ENCODE measurements at places on chromosomes 1 and 21.

GRCh38 chr21:31416465-31416864 lies 72.4 kb upstream of the TIAM1 start:
- no peak for DNase-seq

DNA sequence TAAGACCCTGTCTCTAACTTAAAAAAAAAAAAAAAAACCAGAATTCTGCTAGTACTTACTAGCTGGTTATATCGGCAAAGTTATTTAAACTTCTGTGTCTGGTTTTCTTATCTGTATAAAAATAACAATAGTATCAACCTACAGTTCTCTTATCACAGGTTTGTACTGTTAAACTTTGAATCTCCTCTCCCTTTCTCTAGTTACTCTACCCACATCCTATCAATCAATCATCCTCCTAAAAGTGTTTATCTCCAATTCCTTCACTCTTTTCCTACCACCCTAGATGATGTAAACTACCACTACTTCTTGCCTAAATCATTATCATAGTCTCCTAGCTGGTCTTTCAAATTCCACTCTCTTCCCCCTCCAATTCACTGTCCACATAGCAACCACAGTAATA lies 27.6 kb downstream of the USP33 start:
- no peak for DNase-seq

DNA sequence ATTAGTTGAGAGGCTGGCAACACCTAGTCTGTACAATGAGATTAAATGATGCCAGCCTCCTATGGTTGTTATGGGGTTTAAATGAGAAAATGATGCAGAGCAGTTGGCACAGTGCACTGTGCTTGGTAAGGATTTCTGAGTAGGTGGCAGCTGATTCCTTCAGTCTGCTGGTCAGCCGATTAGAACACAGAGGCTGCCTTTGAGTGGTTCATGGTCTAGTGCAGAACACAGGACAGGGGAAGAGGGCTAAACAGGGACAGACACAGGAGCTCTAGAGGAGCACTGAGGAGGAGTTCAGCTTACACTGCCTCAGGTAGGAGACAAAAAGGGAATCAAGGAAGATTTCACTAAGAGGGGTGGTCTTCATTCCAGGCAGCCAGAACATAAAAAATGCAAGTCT lies 1.4 kb downstream of the TIE1 start:
- no peak for DNase-seq

GRCh38 chr21:33265664-33266049 lies 510 bp upstream of the IL10RB start:
- no peak for DNase-seq

DNA sequence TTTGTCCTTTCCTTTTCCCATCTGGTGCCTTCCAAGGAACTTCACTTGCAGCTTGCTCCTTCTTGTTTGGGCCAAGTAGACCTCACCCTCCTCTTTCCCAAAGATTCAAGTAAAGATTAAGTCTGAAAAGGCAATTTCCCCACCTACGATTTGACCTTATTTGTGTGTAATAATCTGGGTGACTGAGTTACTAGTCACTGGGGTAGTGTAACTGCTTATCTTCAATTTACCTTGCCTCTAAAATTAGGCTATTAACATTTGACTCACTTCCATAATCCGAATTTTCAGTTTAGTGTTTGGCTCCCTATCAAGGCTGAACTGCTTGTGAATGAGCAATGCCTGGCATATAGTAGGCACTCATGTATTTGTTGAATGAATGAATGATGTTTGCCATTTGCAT lies 59.6 kb downstream of the PLA2G4A start:
- no peak for DNase-seq

DNA sequence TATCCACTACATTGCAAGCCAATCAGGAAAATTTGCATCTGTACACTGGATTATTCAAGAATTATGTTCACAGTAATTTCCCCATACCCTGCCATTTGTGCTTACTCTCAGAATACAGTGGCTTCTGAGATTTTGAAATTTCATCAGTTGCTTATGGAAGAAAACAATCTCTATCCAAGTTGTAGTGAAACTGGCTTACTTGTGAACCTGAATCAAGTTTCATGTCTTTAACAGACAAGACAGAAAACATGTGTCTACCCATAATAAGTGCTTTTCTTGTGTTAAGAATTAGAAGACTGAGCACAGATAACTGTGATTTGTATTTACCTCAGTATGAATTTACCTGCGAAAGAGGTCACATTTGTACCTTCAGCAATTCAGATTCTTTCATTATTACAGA lies 672.7 kb upstream of the ADGRL2 start:
- DNase-seq: no peak

GRCh38 chr21:19501115-19501514 lies 1097.5 kb upstream of the TMPRSS15 start:
- no peak for DNase-seq

- peak; percentile 3 for DNase-seq
Measured at GRCh38 chr1:230643908-230644307, 1.6 kb downstream of the COG2 start.

DNA sequence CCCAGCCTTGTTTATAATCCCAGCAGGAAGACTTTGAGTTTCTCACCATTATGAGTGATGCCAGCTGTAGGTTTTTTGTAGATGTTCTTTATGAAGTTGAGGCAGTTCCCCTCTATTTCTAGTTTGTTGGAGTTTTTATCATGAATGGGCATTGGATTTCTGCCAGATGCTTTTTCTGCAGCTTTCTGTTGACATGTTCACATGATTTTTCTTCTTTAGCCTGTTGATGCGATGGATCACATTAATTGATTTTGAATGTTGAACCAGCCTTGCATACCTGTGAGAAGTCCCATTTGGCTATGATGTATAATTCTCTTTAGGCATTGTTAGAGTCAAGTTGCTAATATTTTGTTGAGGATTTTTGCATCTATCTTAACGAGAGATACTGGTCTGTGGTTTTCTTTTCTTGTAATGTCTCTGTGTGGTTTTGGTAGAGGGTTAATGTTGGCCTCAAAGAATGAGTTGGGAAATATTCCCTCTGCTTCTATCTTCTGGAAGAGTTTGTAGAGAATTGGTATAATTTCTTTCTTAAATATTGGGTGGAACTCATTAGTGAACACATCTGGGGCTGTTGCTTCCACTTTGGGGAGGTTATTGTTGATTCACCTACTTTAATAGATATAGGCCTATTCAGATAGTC lies 33.2 kb downstream of the ZBTB40 start:
- DNase-seq: no peak

DNA sequence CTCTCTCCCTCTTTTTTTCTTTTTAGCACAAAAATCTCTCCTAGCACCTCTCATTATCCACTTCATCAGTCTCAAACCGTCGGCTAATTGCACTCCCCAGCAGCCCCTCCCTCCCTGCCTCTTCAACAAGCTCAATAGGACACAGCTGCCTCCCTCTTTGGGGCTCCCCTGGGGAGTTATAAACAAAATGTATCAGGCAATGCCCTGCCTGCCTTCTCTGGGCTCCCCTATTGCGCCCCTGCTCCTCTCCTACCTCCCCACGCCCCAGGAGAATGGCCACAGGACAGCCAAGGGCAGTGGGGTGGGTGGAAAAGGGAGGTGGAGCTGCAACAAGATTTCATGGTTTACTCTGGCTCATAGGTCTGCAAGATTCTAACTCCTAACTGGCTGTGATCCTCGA lies 147.1 kb upstream of the GRIK3 start:
- no peak for DNase-seq

GRCh38 chr21:41776778-41777177 lies 9.9 kb upstream of the RIPK4 start:
- no peak for DNase-seq

DNA sequence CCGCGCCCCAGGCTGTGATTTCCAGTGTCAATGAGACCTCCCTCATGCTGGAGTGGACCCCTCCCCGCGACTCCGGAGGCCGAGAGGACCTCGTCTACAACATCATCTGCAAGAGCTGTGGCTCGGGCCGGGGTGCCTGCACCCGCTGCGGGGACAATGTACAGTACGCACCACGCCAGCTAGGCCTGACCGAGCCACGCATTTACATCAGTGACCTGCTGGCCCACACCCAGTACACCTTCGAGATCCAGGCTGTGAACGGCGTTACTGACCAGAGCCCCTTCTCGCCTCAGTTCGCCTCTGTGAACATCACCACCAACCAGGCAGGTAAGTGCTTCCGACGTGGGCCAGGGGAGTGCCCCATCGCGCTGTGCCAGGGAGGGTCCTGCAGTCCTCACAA lies 107.8 kb downstream of the LACTBL1 start:
- DNase-seq: no peak

- DNase-seq: no peak
Measured at GRCh38 chr1:171715813-171716251, 26.0 kb downstream of the VAMP4 start.

DNA sequence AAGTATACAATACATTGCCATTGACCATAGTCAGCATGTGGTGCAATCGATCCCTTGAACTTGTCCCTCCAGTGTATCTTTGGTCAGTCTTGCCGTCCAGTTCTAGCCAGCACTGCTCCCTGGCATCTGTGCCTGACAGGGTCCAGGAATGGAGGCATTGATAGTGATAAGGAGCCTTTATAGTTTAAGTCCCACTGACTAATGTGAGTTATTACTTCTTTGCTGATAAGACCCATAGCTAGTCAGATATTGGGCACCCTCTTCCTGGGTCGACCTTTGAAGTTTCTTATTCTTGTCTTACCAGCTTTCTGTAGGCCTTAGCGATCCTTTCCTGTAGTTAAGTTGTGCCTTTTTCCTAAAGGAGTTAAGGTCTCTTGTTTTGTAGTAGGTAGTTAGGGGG lies 13.0 kb downstream of the UCK2 start:
- DNase-seq: no peak

GRCh38 chr1:198116069-198116468 lies 40.7 kb upstream of the NEK7 start:
- DNase-seq: no peak

- DNase-seq: no peak
Measured at GRCh38 chr1:216711712-216712111, 11.5 kb downstream of the ESRRG start.

DNA sequence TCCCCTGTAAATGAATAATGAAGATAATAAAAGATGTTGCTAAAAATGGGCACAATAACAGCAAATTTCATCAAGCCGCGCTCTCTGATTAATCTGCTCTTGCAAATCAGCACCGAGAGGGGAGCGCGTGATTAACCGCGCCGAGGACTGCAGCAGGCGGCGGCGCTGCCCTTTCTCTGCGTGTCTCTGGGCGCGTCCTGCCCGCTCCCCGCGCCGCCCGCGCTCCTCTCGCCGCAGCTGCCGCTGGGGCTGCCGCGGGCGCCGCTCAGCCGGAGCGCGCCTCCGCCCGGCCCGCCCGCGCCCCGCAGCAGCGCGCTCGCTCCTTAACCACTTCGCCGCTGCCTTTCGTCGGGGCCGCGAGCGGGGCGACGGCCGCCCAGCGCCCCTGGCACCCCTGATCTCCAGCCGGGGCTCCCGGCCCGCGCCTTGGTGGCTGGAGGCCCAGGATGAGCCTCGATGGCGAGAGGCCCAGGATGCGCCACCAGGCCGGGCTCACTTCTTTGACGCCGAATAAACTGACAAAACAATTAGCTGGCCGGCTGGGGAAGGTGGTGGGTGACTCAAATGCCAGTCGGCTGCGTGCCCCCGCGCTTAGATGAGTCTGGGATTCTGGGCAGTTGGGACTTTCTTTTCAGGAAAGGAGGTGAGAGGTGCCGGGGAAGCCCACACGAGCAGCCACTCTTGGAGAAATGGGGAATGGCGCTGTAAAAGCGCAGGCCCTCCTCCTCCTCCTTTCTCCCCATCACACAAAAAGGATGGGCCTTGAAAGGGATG lies 221.4 kb upstream of the PKN2 start:
- no peak for DNase-seq

DNA sequence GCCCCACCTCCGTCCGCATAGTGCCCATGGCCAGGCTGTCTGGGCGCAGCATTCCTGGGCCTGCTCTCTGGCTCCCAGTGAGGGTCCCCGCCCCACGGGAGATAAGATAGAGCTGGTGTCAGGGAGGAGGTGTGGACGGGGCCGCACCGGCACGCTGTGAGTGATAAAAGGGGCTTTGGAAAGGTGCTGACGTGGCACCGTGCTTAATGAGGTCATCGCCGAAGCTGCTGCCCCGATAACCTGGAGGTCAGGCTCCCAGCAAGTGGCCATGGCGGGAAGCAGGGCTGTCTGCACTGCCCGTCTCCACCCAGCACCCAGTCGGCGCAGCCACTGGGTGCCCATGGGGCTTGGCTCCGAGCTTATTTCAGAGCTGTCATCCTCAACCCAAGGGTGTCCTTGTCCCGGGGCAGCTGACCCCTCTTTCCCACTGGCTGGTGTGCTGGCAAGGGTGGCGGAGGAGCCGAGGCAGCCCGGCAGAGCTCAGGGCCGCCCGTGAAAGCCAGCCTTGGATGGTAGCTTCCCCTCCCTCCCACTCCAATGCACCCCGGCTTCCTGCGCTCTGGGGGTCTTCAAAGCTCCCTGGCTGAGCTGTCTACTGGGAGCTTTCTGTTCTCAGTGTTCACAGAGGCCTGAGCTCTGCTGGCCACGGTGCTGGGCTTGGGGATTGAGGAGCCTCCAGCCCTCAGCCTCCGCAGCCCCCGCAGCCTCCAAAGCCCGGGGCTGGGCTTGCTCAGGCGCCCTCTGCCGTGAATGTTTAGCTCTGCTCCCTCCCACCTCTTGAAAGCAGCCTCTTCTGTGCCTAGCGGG lies 105.1 kb upstream of the ARHGEF16 start:
- no peak for DNase-seq

DNA sequence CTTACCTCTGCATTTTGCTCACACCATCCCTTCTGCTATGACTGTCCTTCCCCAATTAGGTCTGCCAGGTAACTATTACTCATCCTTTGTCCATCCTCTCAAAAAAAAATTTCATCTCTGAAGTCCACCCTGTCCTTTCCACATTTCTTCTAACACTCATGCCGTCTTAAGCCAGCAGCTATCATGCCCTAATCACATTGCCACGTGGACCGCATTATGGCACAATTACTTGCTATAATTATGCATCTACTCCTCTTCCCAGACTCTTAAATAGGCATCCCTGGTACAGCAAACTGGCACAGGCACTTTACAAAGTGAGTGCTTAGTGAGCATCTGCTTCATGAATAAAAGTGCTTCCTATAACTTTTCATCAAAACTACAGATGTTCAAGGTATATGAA lies 295.4 kb upstream of the ESRRG start:
- DNase-seq: no peak

DNA sequence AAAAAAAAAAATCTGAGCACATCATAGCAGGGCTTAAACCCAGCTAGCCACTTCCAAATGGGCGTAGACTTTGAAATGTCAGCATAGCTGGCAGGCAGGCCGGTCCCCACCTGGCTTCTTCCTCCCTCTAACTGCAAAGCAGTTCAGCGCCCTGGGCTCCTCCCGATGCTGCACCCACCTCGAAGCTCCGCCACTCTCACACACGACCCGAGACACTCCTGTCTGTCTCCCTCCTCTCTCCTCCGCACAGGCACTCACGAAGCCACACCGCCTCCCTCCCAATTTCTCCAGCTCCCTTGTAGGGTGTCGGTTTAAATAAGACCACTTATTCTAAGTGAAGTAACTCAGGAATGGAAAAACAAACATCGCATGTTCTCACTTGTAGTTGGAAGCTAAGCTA lies 301.3 kb downstream of the NPHP4 start:
- no peak for DNase-seq

All from AG04450 (cell line).